ENCODE measurements at places on chromosomes 2 and 18. TPM values are rescaled to one million over a fixed set of nuclear protein-coding genes. Genes with fewer than 3 reads are reported as not detected.

DNA sequence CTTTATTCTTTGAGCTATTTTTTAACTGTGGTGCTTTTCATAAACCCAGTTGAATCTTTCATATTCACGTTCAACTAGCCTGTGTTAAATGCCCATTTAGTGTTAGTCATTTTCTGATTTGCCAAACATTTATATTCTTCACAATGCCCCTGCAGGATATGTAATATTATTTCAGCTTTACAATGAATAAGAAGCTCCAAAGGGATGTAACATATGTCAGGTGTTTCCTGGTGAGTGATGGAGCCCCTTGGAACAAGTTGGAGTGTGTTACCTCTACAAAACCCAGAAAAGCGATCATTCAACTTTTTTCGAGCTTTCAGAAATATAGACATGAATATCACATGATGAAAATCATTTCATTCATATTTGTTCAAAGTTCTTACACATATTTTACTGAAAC, 471.0 kb upstream of the CDH2 start:
- no peak for DNase-seq

- DNase-seq, result no peak
Observed at GRCh38 chr2:64024259-64024949, 5.2 kb upstream of the VPS54 start.

Gene ALLC
- 0.13 TPM for polyA plus RNA-seq

Gene PRKAG3
- polyA plus RNA-seq, result 0.15 TPM

- DNase-seq, result no peak
Observed at GRCh38 chr2:158144914-158145625, 43.4 kb downstream of the UPP2 start.

- DNase-seq, result no peak
Observed at GRCh38 chr2:140698636-140699035, 1432.2 kb downstream of the LRP1B start.

- DNase-seq, result peak; percentile 3
Observed at GRCh38 chr2:7792031-7792651, 874.9 kb downstream of the RNF144A start.

- no peak for DNase-seq
Observed at GRCh38 chr2:209387389-209387788, 36.5 kb upstream of the MAP2 start.

Gene STAT4
- polyA plus RNA-seq, result 11.4 TPM

DNA sequence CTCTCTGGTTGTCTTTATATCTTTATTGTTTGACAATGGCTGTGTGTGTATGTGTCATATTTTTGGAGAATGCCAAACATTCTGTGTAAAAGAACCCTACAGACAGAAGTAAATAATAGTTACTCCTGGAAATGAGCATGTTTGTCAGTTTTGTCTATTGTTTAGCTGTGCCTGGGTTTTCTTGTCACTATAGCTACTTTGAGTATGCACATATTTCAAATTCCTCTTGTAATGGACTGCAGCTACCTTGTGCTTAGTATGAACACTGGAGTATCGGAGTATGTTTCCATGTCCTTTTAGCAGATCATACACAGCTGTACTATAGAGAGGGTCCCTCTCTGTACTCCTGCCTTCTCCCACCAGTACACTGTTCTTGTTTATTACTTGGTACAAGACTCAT, 58.0 kb upstream of the DOCK10 start:
- DNase-seq, result no peak

DNA sequence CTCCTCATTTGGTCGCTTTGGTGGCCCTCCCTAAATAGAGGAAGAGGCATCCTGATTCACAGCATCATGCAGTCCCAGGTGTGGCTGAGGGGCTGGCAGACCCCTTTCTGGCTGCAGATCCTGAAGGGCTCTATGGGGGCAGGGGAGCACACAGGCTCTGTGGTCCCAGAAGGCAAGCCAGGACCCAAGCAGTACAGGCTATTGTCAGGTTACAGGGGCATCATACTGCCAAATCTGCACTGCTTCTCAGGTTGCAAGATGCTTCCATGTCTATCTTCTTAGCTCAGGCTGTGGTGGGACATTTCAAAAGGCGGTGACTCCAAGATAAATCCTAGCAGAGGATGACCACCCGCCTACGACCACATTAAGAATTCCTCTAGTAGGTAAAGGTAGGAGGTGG, 54.3 kb downstream of the TTC32 start:
- no peak for DNase-seq

Gene TRPM8
- 0.33 TPM for polyA plus RNA-seq

DNA sequence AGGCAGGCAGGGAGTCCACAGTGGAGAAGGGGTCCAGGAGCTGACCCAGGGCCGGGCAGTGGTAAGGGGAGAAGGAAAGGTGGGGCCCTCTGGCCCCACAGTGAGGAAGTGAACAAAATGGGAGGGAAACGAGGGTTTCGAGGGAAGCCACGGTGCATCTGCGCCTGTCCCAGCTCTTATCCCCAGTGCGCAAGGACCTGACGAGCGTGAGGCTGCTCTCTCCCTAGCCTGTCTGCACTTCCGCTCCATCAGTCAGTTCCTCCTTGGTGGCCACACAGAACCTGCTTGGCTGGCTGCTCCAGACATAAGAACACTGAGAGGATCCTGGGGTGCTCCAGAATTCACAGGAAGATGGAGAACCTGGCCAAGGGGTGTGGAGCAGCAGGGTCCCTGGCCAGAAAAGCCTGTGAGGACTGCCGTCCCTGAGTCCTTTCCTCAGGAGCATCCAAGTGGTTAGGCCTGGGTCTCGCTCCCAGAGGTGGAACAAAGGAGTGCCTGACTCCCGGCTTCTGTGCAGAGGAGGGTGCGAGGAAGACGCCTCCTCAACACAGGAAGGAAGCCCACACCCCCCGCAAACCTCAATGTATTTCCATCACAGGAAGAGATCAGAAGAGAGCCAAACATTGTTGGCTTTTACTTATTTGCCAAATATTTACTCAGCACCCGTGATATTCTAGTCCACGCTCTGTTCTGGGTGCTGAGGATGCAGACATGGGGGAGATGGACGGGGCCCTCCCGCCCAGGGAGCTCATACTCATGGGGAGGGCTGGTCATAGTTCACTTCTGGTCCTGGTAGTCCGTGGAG, 43.7 kb upstream of the SEMA4C start:
- DNase-seq, result no peak

Gene ANKRD53
- polyA plus RNA-seq, result 0.90 TPM

Gene POTEC
- polyA plus RNA-seq, result 0.03 TPM

Gene TGFA
- 19.4 TPM for polyA plus RNA-seq

DNA sequence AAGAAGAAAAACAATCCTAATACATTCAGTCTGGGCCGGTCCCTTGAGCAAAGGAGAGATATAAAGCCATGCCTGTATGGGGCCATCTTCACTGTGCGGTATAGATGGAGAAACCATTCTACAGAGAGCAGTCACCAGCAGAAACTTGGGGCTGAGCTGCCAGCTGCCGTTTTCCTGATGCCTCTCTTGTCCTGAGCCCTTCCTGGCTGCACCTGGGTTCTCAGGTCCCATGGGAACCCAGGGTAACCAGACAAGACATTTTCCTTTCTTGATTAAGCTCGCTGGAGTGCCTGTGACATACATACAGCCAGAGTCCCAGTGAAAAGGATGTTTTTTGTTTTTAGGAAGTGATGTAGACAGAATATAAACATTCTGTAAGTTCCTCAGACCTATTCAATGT, 5.3 kb upstream of the METTL21A start:
- DNase-seq, result no peak

DNA sequence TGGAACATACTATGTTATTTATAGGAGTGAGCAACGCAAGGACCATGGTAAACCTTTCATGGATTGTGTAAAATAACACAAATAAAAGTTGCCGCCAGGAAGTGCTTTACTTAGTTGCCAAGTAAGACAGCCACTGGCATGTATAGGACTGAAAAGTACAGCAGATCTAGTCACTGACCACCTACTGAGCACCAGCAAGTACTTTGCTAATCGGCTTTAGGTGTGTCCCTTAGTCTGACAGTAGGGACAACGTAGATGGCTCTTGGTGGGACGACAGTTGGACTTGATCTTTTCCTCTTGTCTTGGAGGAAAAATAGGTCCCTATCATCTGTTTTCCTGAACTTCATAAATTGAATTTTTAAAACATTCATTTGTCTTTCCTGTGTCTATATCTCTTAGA, 13.6 kb upstream of the CXXC1 start:
- no peak for DNase-seq

- no peak for DNase-seq
Observed at GRCh38 chr2:54528311-54528955, 72.3 kb downstream of the SPTBN1 start.

DNA sequence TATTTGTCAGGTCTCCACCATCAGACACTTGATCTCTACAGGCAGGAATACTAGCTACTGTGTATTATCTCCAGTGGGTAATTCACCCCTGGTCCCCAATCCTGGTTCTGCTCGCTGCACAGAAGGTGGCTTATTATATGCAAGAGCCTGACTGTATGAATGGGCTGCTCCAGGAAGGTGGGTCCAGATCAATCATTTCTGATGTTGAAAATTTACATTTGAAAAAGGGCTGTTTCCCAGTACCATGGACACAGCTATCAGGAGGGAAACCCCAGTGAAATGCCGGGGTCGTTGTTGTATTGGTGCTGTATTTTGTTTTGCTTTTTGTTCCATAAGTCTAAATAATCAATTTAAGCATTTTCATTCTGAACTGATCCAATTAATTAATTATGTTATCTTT, 367.6 kb downstream of the RND3 start:
- DNase-seq, result no peak

DNA sequence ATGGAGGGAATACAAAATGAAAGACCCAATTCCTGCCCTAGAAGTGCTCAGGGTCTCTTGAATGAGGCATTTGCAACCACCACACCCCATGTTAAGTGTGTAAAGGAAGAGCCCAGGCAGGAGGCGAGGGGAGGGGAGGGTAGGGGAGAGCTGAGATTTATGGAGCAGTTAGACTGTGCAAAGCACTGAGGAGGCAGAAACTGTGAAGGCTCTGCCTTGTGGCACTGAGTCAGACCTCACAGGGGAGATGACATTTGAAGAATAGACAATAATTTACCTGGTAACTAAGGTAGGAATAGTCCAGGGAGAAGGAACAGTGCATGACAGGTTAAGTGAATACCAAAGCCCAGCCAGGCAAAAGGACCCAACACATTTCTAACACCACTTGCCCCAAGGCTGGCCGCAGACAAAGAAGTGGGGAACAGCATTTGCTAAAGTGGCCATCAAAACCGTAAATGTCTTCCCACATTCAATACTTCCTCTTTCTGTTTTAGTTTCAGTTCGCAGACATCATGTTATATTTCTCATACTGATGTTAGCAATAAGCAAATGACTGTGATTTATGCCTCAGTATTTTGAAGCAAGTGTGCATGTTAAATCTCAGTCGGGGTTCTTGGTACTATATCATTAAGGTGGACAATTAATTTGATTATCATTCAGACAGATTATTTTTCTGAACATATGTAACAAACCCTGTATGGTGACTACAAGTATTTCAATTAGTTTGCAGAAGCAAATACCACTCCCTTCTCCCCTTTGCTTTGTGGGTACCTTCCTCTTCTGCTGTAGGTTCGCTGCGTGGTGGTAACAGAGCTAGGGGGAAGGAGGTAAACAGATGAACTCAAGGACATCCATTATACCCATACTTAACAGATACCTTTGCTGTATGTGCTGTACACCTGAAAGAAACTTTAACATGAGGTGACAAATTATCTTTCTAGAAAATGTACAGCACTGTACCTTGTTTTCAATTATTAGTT, 27.5 kb downstream of the CDH20 start:
- no peak for DNase-seq

Gene NFATC1
- 5.2 TPM for polyA plus RNA-seq

Gene TDRD15
- not detected for polyA plus RNA-seq

GRCh38 chr2:101064505-101064867, 62.4 kb downstream of the RPL31 start:
- no peak for DNase-seq

GRCh38 chr2:15671842-15672815, 80.5 kb downstream of the DDX1 start:
- DNase-seq, result no peak

- DNase-seq, result peak; percentile 27
Observed at GRCh38 chr18:21191596-21192307, 50.3 kb upstream of the GREB1L start.

- DNase-seq, result no peak
Observed at GRCh38 chr2:28102455-28102874, 211.9 kb downstream of the BABAM2 start.
